ELR (cell line): ENCODE measurements at places on chromosomes 3 and 15.
A peak's percentile ranks its signal among the peaks of the same experiment; 100 is the strongest.

DNA sequence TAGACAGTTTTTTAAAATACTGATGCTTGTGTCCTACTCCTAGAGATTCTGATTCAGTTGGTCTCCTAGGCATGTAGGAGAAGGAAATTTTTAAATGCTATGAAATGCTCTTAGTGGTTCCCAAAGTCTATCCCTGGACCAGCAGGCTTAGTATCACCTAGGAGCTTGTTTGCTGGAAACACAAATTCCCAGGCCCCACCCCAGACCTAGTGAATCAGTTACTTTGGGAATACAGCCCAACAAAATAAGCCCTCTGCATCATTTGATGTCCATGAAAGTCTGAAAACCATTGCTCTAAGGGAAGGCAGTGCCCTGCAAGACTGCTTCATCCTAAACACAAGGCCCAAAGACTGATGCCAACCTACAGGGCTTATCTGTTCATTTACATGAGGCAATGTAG, 36.3 kb downstream of the CCNL1 start:
- no peak for DNase-seq

- DNase-seq: no peak
These were observed 14.3 kb upstream of the HPS3 start for GRCh38 chr3:149115114-149115513.

DNA sequence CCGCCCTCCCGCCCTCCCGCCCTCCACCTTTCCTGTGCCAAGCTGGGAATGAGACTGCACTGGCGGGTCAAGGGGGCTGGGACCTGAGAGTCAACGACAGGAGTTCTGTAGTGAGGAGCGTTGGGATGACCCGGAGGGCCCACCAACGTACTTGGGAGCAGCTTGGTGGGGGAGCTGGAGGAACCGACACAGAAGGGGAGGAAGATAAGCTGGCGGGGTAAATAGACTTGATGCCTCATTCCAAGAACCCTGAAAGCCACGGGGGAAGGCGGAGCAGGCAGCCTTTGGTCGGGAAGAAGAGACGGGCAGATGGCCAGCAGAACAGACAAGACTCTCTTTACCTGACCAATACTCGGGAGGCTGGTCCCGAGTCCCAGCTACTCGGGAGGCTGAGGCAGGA, 277 bp downstream of the FMN1 start:
- DNase-seq: no peak

GRCh38 chr15:25250906-25251622, 187.8 kb downstream of the UBE3A start:
- no peak for DNase-seq

GRCh38 chr15:41501931-41502794, 8.5 kb downstream of the ITPKA start:
- no peak for DNase-seq

- no peak for DNase-seq
These were observed 9.6 kb upstream of the CYP11A1 start for GRCh38 chr15:74376825-74377581.

DNA sequence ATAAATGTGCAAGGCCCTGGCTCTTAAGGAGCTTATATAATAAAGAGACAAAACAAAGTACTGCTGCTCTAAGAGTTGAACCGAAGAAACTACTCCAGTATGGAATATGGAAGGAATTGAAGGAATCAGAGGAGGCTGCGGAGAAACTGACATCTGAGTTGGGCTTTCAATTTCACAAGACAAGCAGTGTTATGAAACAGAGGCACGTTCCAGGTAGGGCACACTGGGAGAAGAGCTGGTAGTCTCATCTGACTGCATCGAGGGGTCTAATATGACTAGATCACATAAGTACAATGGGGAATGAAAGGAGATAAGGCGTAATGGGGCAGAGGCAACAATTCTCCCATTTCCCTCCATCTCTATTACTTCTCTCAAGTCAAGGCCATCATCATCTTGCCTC, 68.3 kb upstream of the CDAN1 start:
- DNase-seq: no peak

GRCh38 chr15:56056626-56057025, 63.2 kb upstream of the NEDD4 start:
- no peak for DNase-seq

GRCh38 chr3:6679510-6679909, 181.4 kb upstream of the GRM7 start:
- DNase-seq: no peak

DNA sequence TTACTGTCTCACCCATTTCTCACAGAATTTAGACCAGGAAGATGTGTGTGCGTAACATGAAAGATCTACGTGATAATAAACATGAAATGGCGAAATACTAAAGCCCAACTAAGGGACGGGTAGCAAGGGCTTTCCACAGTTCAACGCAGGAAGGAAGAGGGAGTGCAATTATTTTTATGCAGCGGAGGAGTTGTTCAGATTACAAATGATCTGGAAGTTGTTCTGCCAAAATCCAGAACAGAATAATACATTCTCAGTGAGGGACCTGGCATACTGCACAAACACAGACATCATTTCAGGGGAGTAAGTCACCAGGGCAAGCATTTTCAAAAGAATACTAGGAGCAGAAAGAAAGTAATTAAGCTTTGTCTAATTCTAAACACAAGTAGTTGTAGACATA, 133.6 kb upstream of the RAP2B start:
- DNase-seq: no peak

GRCh38 chr3:133935843-133936769, 40.4 kb upstream of the RAB6B start:
- no peak for DNase-seq

DNA sequence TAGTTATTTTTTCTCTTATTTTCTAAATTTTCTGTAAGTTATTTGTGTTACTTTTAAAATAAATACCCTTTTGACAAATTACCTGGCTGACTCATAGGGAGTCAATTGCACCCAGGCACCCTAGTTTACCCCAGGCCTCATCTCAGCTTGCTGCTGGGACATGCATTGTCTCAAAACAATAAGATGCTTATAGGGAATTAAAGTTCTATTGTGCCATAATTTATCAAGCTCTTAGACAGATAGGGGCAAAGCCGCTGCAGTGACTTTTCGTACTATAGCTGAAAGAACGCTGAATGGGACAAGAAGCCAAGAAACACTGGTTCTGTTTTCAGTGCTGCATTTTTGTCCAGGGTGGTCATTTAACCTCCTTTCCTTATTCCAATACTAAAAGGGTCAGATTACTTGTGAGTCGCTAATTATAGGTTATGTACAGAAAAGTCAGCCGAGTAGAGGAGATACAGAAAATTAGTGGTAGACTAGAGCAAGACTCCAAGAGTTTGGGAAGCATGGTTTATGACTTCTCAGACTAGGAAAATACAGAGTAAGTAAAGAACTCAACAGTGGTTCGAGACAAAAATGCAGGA, 50.3 kb downstream of the EXD1 start:
- peak; percentile 11 for DNase-seq

GRCh38 chr3:128970740-128971047, 23.2 kb downstream of the CFAP92 start:
- no peak for DNase-seq

GRCh38 chr3:15154326-15154725, 51.7 kb upstream of the CAPN7 start:
- DNase-seq: no peak

- DNase-seq: peak; percentile 52
These were observed 15.4 kb downstream of the TMEM44 start for GRCh38 chr3:194617827-194618226.

DNA sequence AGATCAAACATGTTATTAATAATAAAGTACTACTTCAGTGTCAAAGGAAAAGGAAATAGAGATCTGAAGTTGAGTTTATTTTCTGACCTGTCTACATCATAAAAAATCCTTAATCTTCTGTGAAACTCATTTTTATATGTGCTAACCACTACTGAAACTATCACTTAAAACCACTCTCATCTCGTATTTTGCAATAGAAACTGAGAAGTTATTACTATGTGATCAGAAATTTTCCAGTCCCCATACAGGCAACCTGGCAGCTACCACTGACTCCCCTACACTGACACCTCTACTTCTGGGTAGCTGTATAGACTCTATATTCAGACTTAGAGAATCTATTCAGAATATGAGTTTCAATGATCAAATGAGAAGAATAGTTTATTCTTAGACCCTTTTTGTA, 8.3 kb downstream of the HDGFL3 start:
- no peak for DNase-seq

DNA sequence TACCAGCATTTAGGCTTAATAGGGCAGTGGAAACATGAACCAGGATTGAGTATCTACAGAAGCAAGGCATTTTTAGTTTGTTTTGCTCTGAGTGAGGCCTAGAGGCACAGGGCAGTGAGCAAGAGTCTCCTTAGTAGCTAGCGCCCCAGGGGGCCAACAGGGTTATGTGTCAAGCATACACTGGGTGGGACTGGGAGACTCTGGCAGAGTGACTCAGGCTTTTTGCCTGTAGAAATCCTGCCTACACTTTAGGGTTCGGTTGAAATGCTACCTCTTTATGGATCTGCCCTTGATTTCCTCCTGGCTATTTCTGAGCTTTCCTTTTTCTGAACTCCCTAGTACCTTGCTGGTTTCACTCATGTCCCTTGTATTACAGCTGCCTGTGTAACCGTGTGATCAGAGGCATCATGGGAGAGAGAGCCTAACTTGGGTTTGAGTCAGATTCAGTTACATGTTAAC, 72.2 kb downstream of the TOP2B start:
- DNase-seq: peak; percentile 94

GRCh38 chr3:150497956-150498355, 48.3 kb downstream of the SERP1 start:
- peak; percentile 90 for DNase-seq

GRCh38 chr3:38522002-38522401, 25.9 kb downstream of the EXOG start:
- DNase-seq: no peak

- DNase-seq: no peak
These were observed 19.3 kb upstream of the GUCA1C start for GRCh38 chr3:108973019-108973418.

- peak; percentile 73 for DNase-seq
These were observed 37.5 kb upstream of the STIMATE start for GRCh38 chr3:52934630-52935530.

DNA sequence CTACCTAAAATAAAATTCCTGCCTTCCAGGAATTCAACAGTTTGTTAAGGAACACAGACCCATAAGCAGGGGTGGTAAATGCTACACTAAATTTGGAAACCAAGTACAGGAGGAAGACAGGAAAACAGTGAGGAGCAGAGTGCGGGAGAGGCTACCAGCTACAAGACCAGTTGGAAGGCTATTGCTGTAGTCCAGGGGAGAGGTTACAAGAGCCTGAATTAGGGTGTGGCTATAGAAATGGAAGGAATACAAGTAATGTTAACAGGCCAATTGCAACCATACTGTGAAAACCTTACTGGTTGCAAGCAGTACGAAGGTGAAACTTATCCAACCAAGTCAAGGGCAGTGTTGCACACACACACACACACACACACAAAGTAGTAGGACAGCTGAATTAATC, 880 bp upstream of the ARMC8 start:
- peak; percentile 22 for DNase-seq

- DNase-seq: no peak
These were observed 73.8 kb downstream of the MCTP2 start for GRCh38 chr15:94305133-94305532.

- DNase-seq: no peak
These were observed 642.3 kb upstream of the ADAMTS9 start for GRCh38 chr3:65330072-65330471.

DNA sequence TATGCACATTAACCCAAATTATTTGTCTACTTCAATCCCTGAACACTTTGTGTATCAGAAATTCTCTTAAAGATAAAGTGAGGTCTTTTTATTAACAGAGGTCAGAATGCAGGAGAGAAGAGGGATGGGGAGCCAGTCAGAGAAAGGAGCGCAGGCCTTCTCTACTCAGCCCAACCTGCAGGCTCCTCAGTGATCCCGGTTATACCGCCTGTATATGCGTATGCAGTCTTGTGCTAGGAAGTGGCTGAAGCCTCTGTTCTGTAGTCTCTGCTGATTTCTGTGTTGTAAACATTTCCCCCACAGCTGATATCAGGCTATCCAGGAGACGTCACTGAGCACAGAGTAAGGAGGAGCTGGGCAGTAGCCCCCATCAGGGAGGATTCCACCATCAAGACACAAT, 57.9 kb downstream of the ABHD5 start:
- no peak for DNase-seq

DNA sequence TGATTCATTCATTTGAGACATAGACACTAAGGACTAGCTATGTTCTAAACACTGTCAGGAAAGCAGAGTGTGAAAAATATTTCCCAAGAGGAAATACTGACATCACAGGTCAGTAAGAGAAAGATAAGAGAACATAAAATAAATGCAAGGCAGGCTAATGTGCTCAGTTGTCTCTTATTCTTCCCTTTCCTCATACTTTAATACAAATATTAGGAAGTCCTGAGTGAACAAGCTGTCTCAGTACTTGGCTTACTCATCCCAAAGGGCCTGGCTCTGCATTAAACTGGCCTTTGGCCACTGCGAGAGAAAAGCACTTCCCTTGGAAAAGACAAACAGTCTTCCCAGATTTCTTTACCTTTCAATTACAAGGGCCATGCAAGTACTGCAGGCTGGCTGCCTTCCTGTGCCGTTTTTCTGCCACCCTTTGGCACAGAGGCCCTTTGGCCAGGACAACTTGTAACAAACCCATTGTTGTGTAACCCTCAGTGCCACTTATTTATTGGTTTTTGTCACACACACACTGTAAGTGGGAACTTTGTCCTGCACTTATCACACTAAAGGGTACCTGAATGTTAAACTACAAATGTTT, 31.7 kb downstream of the EDC3 start:
- peak; percentile 14 for DNase-seq

DNA sequence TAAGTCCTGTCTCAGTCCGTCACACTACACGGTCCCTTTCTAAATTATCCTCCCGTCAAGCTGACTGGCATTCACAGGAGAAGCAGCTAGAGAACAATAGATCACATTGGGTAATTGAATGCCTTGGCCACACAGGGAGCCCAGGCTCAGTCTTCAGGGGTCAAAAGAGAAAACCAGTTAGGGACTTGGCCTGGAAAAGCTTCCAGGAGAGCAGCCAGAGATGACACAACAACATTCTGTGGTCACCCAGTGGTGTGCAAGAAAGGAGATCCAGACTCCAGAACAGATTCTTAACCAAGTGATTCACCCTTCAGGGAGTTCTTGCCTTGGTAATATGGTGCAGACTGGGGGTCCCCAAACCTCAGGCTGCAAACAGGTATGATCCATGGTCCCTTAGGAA, 15.9 kb downstream of the ARHGAP31 start:
- DNase-seq: peak; percentile 96

DNA sequence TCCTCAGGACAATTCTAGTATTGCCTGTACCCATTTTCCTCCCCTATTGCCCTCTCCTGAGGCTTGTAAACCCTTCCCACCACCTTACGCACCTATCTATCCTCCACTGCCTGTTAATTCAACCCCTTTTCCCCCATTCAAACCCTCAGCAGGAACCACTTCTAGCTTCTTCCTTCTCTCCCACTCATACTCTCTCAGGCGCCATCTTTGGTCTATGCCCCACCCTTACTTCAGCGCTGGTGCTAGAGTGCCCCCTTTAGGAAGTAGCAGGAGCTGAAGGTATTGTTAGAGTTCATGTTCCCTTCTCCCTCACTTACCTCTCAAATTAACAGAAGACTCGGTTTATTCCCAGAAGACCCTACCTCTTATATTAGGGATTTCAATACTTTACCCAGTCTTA, 121.8 kb upstream of the NLGN1 start:
- DNase-seq: peak; percentile 13
